Aorta (tissue), 5 donors: ENCODE measurements at places on chromosomes 5 and 9. TPM values are rescaled to one million over a fixed set of nuclear protein-coding genes. Genes with fewer than 3 reads are reported as not detected.
A peak's percentile ranks its signal among the peaks of the same experiment; 100 is the strongest.

The SAXO1 gene
- 0.24 TPM for total RNA-seq

The OR2K2 gene
- total RNA-seq, result not detected

The DRD1 gene
- 0.45 TPM for total RNA-seq

The PRSS3 gene
- total RNA-seq, result not detected

- no peak overlapping the region for H3K4me3 ChIP-seq
- H3K36me3 ChIP-seq, result no peaks in the 10 kb centered on the region
- H3K27ac ChIP-seq, result no peak overlapping the region
- peaks cover 11% of the 10 kb centered on the region for H3K4me1 ChIP-seq
- no peak for DNase-seq
Observed at GRCh38 chr5:146794326-146795029, 84.1 kb downstream of the PPP2R2B start.

DNA sequence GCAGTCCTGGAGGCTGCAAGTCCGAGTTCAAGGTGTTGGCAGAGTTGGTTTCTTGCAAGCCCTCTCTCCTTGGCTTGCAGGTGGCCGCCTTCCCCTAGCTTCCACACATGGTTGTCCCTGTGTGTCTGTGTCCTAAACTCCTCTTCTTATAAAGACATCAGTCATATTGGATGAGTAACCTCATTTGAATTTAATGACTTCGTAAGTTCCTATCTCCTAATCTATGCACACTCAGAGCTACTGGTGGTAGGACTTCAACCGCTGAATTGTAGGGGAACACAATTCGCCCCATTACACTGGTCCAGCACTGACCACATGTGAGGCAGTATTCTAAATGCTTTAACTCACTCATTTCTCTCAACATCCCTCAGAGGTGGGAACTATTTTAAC, 25.9 kb upstream of the ADAMTS2 start:
- no peak for DNase-seq
- no peak overlapping the region for H3K4me3 ChIP-seq
- H3K4me1 ChIP-seq, result no peaks in the 10 kb centered on the region
- no peak overlapping the region for H3K27ac ChIP-seq
- no peaks in the 10 kb centered on the region for H3K36me3 ChIP-seq
- H3K27me3 ChIP-seq, result no peaks in the 10 kb centered on the region

GRCh38 chr9:6024035-6024554, 8.7 kb upstream of the RANBP6 start:
- H3K36me3 ChIP-seq, result no peaks in the 10 kb centered on the region
- H3K4me1 ChIP-seq, result no peaks in the 10 kb centered on the region
- no peaks in the 10 kb centered on the region for H3K27me3 ChIP-seq
- no peak overlapping the region for H3K4me3 ChIP-seq

DNA sequence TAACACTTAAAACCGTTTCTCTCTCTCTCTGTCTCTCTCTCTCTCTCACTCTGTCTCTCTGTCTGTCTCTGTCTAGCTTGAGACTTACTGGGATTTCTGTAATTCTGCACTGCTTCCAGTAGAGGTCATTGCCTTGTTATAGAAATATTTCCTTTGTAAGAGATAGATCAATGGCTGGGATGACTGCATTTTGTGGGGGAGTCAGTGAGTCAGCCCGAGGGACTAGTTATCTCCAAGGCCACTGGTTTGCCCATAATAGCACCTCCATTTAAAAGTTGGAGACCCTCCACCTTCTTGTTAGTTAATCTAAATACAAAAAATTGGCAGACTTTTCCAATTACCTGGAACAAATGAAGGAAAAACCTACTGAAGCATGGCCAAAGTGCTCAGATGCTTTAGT, 547.2 kb downstream of the LRRC70 start:
- no peak for DNase-seq
- H3K36me3 ChIP-seq, result no peaks in the 10 kb centered on the region
- no peaks in the 10 kb centered on the region for H3K27me3 ChIP-seq
- no peak overlapping the region for H3K4me3 ChIP-seq

DNA sequence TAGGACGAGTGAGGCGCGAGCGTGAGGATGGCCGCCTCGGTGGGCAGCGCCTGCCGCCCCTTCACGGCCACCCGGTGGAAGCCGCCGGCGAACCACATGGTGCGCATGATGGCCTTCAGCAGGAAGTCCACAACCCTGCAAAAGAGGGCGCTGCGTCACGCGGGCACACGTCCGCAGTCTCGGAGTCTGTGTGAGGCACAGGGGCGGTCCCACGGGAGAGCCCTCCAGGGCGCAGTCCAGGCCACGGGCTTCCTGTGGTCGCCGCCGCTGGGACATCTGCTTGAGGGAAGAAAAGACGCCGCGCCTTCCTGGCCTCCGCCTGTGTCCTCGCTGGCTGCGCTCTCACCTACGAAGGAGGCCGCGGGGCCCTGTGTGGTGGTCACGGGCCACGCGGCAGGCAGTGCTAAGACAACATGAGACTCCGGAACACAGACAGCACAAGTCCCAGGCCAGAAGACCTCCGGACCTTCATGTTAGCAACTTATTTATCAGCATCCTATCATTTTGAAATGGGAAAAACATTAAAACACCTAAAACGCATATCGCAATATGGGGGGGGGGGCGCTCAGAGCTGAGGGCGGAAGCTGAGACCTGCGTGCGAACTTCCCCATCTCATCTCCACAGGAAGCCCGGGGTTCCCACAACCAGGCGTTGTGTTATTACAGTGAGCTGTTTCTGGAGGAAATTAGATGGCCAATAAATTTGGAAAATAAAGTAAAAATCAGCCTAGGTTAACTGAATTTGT, 28.8 kb downstream of the LPCAT1 start:
- no peak overlapping the region for H3K27ac ChIP-seq
- peak; percentile 87 for DNase-seq
- H3K27me3 ChIP-seq, result no peaks in the 10 kb centered on the region
- no peaks in the 10 kb centered on the region for H3K4me1 ChIP-seq
- H3K36me3 ChIP-seq, result peaks cover 2% of the 10 kb centered on the region

GRCh38 chr5:50667023-50667652, 701 bp downstream of the PARP8 start:
- H3K27me3 ChIP-seq, result no peaks in the 10 kb centered on the region
- no peaks in the 10 kb centered on the region for H3K4me1 ChIP-seq
- H3K4me3 ChIP-seq, result peak overlapping the region; percentile 40
- peak overlapping the region; percentile 78 for H3K27ac ChIP-seq

DNA sequence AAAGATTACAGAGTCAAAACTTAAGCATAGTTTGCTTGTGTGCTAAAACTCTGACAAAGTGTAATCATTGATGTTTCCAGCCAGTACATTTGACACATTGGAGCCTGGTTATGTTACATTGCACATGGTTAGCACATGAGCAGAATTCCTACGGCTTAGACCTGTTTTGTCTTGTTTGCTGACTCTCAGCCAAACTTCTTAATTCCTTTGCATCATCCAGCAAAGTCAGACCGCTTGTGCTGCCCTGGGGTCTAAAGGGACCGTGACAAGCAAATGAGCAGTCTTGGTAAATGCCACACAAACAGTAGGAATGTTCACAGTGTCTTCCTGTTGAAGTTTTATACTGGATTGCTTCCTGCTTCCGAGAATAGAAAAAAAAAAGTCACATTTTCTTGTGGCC, 72.0 kb upstream of the ENTREP1 start:
- no peak overlapping the region for H3K27ac ChIP-seq
- no peak overlapping the region for H3K4me3 ChIP-seq
- no peaks in the 10 kb centered on the region for H3K36me3 ChIP-seq
- H3K4me1 ChIP-seq, result no peaks in the 10 kb centered on the region

DNA sequence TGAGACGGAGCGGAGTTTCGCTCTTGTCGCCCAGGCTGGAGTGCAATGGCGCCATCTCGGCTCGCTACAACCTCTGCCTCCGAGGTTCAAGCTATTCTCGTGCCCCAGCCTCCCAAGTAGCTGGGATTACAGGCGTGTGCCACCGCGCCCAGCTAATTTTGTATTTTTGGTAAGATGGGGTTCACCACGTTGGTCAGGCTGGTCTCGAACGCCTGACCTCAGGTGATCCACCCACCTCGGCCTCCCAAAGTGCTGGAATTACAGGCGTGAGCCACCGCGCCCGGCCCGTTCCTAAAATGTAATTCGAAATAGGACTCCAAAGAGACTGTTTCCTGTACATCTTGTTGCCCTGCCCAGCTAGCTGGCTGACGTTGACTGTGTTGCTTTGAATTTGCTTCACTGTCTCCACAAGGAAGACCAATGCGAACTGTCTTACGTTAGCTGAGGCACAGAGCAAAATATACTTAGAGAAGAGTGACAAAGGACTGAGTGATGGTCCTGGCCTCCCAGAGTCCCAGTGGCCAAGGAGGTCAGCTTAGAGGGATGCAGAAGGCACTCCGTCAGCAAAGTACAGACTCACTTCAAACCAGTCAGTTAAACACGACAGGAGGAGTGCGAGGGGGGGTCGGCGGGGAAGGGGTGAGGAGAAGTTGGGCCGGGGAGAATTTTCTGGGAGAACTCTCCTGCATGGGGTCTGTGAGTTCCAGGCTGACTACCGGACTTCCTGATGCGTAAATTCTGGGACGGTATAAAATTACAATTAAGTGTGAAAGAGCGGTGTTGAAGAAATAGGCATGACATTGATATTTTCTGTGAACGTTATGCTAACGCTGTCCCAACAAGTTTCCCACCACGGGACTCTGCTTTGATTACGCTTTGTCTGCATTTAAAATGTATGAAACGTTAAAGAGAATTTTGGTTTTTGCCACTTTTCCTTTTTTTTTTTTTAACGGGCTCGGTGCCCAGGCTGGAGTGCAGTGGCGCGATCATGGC, 6.8 kb upstream of the TRIM41 start:
- no peaks in the 10 kb centered on the region for H3K4me1 ChIP-seq
- H3K27me3 ChIP-seq, result no peaks in the 10 kb centered on the region
- peak overlapping the region; percentile 2 for H3K4me3 ChIP-seq
- H3K36me3 ChIP-seq, result no peaks in the 10 kb centered on the region
- H3K27ac ChIP-seq, result no peak overlapping the region

GRCh38 chr5:147188200-147189108, 46.4 kb upstream of the STK32A start:
- H3K36me3 ChIP-seq, result no peaks in the 10 kb centered on the region
- H3K27ac ChIP-seq, result no peak overlapping the region
- no peak for DNase-seq
- H3K4me1 ChIP-seq, result no peaks in the 10 kb centered on the region
- no peaks in the 10 kb centered on the region for H3K27me3 ChIP-seq

- DNase-seq, result no peak
- no peak overlapping the region for H3K4me3 ChIP-seq
- no peaks in the 10 kb centered on the region for H3K36me3 ChIP-seq
- no peaks in the 10 kb centered on the region for H3K4me1 ChIP-seq
- H3K27ac ChIP-seq, result no peak overlapping the region
Observed at GRCh38 chr5:93886917-93887361, 145.5 kb upstream of the POU5F2 start.

DNA sequence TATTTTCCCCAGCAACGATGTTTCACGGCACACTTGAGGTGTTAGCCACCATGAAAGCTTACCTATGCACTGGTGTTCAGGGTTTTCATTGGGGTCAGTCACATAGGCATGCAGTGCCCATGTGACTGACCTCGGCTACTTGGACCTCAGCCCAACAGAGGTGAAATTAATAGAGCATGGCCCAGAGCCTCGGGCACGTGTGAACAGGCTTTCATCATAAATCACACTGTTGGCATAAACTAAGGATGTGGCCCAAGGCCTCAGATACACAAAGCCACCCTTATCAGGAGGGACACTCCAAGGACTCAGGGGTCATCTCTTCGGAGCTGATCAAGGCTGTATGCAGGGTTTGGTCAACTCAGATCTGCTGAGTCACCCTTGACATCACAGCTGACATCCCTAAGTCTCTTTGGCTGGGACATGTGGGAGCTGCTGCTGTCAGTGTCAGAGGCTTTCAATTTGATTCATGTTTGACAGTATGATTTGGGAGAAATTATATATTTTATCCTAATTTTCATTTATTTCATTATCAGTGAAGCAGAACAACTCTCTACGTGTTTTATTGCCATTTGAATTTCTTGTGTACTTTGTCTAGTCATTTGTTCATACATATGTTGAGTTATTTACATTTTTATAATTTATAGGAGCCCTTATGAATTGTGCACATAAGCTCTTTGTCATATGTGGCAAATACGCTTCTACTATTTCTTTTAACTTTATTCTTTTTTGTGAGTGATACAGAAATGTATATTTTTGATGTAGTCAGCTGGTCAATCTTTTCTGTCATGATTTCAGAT, 59.7 kb upstream of the ANKRD33B start:
- H3K36me3 ChIP-seq, result no peaks in the 10 kb centered on the region
- no peaks in the 10 kb centered on the region for H3K4me1 ChIP-seq
- no peak overlapping the region for H3K27ac ChIP-seq
- H3K27me3 ChIP-seq, result no peaks in the 10 kb centered on the region

- H3K27me3 ChIP-seq, result no peaks in the 10 kb centered on the region
- H3K27ac ChIP-seq, result no peak overlapping the region
- no peaks in the 10 kb centered on the region for H3K4me1 ChIP-seq
- peaks cover 24% of the 10 kb centered on the region for H3K36me3 ChIP-seq
Observed at GRCh38 chr9:128999581-129000206, 28.4 kb downstream of the SH3GLB2 start.

DNA sequence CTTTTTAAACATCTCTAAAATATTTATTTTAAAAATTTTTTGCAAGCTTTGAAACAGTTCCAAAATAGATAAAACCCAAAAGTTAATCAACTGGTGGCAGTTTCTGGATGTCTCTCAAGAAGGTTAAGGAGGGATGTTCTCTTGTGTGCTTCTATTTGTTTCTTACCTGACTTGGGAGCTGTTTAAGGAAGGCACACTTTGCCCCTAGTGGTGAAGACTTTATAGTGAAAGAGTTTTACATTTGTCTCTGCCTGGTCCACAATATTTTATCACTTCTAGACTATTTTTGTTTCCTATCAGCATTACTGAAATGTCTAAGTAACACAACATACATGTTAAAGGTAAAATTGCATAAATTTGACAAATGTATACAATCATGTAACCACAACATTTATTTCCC, 552.8 kb downstream of the SEMA5A start:
- H3K4me1 ChIP-seq, result no peaks in the 10 kb centered on the region
- H3K27me3 ChIP-seq, result no peaks in the 10 kb centered on the region
- H3K36me3 ChIP-seq, result no peaks in the 10 kb centered on the region
- no peak overlapping the region for H3K27ac ChIP-seq
- H3K4me3 ChIP-seq, result no peak overlapping the region
- DNase-seq, result no peak

DNA sequence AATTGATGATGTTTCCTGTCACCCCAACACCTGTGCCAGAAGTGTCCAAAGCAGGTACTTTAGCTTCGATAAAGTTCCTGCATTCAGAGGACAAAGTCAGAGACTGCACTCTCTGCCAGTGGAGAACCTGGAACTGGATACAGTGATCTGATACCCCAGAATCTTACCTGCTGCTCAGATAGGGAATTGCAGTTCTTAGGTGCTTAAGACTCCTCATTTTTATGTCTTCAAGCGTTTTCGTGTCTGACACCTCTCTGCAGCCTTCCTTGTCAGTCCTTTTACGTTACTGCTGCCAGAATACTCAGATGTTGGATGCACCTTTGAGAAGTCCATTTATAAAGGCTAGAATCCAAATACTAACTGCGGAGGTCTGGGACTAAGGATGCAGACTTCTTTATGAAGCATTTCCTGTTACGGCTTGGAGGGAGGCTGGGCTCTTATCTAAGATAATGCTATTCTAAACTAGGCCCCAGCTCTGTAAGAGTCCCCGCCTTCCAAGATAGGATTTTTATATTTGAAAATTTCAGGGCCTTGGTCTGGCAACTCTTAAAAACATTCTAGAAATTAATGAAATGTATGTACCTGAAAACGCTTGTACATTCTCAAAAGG, 1.9 kb downstream of the ISOC1 start:
- no peaks in the 10 kb centered on the region for H3K36me3 ChIP-seq
- no peak for DNase-seq
- no peaks in the 10 kb centered on the region for H3K4me1 ChIP-seq
- no peaks in the 10 kb centered on the region for H3K27me3 ChIP-seq
- H3K4me3 ChIP-seq, result no peak overlapping the region
- no peak overlapping the region for H3K27ac ChIP-seq
